NCI-H1694 (cell line): ENCODE measurements at places on chromosomes 5 and 9.

- DNase-seq = no peak
Measured at GRCh38 chr5:41956943-41957342, 31.9 kb downstream of the FBXO4 start.

DNA sequence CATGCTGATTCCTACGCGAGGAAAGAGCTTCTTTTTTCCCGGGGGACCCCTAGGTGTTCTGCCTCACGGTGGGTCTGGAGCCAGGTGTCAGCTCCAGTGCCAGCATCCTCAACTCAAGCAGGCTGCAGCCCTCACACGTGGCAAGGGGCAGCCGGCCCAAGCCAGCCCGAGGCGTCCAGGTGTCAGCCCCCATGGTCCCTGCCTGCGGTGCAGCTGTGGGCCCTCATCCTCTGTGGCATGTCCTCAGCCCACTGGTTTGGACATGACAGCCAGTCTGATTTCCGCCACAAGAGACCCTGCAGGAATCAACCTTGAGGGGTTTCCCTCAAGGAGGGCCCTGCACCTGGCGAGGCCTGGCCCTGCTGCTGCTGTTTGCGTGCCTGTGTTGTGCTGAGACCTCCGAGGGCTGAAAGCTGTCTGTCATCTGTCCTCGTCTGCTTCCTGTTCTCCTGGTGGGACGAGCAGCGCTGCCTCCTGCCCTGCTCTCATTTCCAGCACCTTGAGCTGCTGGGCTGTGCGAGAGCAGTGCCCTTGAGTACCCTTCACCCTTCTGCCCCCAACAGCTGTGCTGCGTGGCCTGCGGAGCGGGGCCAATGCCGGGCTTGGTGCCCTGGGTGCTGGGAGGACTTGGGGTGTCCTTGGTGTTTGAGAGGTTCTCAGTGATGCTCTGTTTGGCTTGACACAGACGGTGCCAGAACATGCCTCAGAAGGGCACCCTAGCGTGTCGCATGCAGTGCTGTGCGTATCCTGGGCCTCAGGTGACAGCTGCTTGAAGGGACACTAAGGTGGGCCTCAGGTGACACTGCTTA, 137.6 kb downstream of the CACNA1B start:
- no peak for DNase-seq

GRCh38 chr9:112348257-112349007, 15.0 kb upstream of the PTBP3 start:
- no peak for DNase-seq

DNA sequence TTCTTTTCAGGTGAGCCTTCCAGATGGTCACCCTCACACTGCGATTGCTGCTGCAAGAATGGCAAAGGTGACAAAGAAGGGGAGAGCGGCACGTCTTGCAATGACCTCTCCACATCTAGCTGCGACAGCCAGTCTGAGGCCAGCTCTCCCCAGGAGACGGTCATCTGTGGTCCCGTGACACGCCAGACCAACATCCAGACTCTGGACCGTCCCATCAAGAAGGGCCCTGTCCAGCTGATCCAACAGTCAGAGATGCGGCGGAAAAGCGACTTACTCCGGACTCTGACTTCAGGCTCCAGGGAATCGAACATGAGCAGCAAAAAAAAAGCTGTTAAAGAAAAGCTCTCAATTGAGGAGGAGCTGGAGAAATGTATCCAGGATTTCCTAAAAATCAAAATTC, 303.0 kb downstream of the KCTD16 start:
- no peak for DNase-seq

DNA sequence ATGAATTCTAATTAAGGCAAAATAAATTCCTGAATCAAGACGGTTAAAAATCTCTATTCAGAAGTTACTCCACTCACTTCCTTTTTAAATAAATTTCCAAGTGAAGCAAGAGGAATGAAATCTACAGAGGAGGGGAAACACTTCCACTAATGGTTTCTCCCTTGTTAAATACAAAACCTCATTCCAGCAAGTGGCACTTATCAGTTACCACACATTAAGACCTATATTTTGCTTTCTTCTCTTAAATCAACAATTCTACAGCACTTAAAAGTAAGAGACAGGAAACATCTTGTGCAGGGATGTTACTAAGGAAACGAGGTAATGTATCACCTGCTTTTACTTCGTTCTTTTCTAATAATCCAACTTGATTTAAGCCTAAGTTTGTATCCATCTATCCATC, 172.6 kb downstream of the RAPGEF6 start:
- no peak for DNase-seq

DNA sequence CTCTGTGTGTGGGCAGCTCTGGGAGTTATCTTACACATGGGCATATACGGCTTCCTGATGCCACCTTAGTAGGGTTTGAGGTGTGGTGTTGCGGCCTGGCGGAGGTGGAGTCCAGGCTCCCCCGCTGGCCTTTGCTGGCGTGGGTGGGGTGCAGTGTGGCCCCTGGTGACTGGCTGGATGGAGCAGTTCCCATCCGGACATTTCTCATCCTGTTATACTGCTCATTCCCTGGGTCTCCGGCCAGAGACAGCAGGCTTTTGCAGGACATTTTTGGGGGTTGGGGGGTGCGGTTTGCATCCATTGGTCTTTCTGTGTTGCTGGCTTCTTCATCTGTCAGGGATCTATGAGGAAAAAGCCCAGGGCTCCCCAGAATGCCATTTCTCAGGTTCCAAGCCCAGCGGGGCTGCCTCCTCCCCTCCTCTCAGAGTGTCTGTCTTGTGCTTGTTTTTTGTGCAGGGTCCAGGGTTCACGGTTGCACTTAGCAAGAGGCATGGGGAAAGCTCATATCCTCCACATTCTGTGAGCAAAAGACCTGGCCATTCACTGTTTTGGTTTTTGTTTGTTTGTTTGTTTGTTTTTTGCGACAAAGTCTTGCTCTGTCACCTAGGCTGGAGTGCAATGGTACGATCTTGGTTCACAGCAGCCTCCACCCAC, 22.3 kb downstream of the NDUFS6 start:
- no peak for DNase-seq

GRCh38 chr5:128199104-128199503, 115.5 kb downstream of the SLC12A2 start:
- no peak for DNase-seq

DNA sequence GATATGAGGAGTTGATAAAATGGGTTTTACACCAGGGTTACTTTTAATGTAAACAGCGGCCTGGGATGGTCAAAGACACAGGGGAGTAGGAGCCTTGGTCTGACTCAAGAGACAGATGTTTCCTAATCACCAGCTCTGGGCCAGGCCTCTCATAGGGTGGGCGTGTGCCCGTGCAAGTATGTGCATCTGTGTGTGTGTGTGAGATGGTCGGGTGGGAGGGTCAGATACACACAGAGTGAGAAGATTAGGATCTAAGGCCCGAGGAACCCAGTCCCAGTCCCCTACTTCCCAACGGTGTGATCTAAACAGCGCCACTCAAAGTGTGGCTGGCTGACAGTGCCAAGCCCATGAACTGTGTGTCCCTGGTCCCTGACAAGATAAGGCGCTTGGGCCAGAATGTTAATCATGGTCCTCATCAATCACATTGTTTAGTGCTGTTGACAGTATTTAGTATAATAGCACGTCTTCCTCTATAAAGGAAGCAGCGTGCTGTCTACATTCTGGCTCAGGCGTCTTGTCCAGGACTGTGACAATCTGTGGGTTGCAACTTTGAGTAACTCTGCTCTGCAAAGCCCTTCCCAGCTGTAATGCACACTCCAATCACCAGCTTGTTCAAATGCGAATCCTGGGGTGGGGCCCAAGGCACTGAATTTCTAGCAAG, 173.7 kb downstream of the DAB2IP start:
- no peak for DNase-seq

DNA sequence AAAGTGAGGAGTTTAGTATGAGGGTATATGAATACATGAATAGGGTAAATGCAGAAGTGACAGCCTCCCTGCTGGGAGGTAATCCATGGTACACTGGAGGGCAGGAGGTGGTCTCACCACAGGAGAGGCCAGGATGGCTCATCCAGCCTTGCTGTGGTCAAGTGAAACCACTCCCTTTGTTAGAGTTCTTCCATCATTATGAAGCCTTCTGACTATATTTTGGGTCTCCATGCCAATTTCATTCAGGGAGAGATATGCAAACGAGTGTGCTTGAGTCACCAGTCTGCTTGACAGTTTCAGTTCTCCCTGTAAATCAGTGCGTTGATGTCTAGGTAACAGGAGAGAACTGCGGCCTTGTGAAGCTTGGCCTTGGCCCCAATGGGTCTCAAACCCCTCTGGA, 16.4 kb downstream of the PPP3R2 start:
- no peak for DNase-seq

DNA sequence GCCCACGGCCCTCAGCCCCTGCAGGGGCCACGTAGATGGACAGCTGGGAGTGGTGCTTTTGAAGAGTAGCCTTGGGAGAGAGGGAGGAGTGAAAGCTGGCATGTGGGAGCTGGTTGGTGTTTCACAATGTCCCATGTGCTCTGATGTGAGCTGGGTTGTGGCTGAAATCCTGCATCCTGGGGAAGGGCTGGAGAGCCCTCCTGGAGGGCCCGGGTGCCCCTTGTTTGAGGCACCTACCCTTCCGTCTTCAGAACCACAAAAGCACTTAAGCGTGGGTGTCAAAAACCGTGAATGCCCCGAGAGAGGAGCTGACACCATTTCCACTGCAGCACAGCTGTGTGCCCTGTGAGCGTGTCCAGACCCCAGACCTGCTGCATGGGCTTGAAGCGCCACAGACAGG, 199.1 kb upstream of the ZNF618 start:
- DNase-seq = no peak

- DNase-seq = peak; percentile 4
Measured at GRCh38 chr5:64811050-64811640, 42.4 kb downstream of the CWC27 start.

DNA sequence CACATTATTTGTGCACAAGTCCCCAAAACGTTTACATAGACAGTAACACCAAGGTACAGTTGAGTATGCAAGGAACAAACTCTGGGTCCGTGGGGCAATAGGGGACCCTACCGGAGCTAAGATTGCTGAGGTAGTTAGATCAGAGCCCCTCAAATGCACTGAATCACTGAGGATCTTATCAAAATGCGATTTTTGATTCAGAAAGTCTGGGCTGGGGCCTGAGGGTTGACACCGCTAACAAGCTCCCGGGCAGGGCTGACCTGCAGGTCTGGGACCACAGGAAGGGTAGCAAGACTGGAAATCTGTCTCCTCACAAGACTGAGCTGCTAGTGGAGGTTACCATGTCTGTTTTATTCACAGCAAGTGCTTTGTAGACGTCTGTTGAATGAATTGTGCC, 1.8 kb upstream of the IL3 start:
- no peak for DNase-seq

- peak; percentile 14 for DNase-seq
Measured at GRCh38 chr9:128341435-128341849, 1.1 kb downstream of the SLC27A4 start.

- DNase-seq = no peak
Measured at GRCh38 chr9:16119261-16120230, 566.7 kb downstream of the CCDC171 start.

DNA sequence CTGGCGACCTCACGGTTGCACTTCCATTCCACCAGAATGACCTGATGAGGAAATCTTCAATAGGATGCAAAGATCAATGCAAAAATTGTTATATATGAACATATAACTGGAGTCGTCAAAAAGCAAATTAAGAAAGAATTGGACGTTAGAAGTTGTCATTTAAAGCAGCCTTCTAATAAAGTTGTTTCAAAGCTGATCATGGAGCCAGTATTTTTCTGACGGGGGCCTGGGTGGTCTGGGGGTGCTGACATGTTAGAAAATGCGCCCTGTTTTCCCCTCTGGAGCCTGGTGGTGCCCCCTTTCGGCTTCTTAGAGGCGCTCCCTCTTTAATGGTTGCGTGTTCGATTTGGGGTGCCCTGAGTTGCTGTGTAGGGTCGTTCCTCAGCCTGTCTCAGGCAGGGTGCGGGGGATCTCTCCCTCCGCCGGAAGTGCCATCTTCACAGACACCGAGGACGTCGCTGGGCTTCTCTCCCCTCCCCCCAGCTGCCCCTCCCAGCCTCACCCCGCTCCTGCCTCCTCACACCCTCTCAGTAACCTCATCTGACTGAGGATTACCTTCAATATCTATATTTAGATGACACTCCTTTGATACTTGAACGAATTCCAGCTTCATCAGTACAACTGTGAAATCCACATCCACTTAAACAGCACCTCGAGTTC, 18.3 kb downstream of the PTGES2 start:
- DNase-seq = no peak

GRCh38 chr9:107283623-107284616, 841 bp downstream of the RAD23B start:
- no peak for DNase-seq

DNA sequence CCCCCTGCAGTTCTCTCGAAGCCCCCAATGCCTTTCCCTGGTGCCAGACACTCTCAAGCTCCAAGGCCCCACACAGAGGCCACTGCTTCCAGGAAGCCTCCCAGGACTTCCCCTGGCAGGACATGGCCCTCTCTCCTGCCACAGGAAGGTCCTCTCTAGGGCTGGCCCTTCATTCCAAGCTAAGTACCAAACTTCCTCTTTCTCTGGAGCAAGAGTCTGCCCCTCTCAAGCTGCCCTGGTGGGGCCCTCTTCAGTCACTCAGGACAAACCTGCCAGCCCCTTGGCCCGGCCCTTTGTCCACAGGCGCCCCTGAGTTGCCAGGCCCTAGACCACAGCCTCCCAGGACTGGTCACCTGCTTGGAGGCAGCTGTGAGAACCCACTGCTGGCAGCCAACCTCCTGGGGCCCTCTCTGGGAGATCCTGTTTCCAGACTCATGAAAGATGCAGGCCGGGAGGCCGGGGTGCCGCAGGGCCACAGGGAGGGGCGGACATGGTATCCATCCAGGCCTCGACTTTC, 6.6 kb downstream of the NINJ1 start:
- DNase-seq = no peak

DNA sequence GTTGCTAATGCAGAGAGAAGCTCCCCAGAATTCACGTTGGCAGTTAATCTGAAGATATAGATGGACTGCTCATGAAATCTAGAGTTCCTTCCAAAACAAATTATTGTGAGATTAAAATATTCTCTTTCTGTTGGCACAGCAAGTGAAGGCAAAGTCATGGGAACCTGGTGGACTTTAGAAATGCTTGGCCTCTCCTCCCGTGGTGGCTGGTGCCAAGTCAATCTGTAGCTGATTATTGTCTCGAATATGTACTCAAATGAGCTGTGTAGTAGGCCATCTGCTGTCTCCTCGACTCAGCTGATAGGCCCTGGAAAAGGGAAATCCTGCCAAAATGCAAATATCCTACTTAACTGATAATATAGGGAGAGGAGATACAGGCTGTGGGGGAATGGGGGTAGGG, 69.3 kb downstream of the DAPK1 start:
- DNase-seq = peak; percentile 30

- no peak for DNase-seq
Measured at GRCh38 chr5:173974688-173975239, 14.2 kb upstream of the C5orf47 start.

- no peak for DNase-seq
Measured at GRCh38 chr9:133945977-133946753, 46.0 kb downstream of the VAV2 start.

GRCh38 chr5:178355671-178356070, 123.1 kb upstream of the PHYKPL start:
- DNase-seq = no peak

GRCh38 chr9:111058166-111058565, 19.9 kb upstream of the LPAR1 start:
- DNase-seq = no peak

DNA sequence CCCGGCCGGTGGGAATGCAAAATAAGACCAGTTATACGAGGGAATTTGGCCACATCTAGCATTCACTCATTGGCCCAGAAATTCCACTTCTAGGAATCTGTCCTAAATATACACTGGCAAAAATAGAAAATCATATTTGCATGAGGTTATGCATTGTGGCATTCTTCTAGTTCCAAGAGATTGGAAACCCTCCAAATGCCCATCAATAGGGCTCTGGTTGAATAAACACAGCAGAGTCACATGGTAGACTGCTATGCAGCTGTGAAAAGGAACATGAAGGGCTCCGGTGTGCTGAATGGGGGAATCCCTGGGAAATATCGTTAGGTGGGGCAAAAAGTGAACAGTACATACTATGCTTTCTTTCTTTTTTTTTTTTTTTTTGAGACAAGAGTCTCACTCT, 36.8 kb downstream of the PTGES start:
- no peak for DNase-seq
